ENCODE measurements at places on chromosomes 1 and 21.

DNA sequence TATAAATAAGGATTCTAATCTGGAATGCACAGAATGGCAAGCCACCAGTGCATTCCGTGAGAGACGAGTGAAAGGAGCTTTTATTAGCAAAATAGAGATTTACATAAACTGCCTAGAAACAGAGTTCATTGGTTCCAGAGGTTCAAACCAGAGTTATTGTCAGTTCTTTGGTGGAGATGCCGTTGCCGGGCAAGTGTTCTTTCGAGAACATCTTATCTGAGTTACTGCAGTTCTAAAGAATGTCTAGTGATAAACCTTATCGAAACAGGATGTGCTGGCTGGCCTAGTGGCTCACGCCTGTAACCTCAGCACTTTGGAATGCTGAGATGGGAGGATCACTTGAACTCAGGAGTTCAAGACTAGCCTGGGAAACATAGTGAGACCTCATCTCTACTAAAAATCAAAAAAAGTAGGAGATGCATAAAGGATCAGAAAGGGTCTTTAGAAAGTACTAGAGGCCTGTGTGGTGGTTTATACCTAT, 19.9 kb upstream of the EVI5 start:
- peak; percentile 93 for DNase-seq

- peak; percentile 40 for DNase-seq
These were observed 42.8 kb upstream of the CACNA1E start for GRCh38 chr1:181440510-181440909.

DNA sequence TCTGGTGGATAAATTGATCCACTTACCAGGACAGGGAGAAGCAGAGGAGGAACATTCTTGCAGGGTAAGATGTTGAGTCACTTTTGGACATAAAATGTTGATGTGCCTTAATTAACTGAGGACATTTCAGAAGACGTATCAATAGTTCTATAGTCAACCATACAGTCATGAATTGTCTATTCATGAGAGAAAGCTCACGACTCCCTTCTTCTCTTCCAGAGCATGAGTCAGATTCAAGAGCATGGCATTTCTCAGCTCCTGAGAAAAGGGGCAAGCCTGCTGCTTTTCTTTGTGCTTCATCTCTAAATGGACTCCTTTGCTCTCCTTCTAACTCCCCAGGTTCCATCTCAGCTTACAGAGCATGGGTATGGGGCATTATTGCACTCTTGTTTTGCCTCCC, 55.7 kb downstream of the ADGRL4 start:
- DNase-seq = no peak

DNA sequence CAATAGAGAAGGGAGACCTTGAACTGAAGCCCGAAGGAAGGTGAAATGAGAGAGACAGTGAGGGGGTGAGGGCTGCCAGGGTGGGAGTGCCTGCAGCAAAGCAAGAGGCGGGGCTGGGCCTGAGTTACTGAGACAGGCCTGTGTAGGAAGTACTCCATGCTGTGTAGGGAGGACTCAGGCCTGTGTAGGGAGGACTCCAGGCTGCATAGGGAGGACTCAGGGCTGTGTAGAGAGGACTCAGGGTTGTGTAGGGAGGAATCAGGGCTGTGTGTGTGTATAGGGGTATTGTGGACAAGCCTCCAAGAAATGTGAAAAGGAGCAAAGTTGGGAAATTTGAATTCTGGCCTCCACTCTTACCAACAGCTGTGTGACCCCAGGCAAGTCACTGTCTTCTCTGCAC, 133.8 kb upstream of the CACNA1E start:
- DNase-seq = peak; percentile 52

- DNase-seq = peak; percentile 82
These were observed 705 bp downstream of the KHDRBS1 start for GRCh38 chr1:32014199-32014947.

DNA sequence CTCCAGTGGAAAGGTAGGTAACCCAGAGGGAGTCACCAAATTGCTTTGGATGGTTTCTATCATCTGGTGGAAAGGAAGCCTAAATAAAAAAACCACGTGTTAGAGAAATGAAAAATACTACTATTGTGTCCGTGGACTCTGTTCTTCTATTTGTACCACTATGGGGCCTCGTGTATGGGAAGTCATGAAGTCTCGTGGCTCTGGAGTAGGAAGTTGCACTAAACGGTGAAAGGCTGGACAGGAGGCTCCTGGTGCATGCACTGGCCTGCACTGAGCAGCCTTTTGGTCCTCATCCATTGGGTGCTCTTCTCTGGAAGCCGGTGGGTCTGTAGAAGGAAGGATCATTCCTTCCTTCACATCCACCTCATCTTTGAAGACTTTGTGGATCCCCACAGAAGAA, 17.0 kb downstream of the F3 start:
- no peak for DNase-seq

DNA sequence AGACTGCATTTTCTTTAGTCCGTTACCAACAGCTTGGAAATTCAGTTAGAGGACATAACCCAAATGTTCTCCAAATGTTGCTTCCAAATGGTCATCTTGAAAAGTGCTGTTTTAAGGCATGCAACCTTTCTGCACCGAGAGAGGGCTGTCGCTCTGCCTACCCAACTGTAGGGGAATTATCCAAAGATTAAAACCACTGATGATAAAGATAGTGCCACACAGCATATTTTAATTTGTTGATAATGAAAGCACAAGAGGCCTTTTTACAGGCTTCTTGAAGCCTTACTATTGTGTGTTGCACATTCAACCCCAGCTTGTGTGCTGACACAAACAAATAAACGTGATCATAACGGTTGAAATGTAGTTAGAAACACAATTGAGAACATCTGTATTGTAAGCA, 121.5 kb downstream of the LMO4 start:
- no peak for DNase-seq

DNA sequence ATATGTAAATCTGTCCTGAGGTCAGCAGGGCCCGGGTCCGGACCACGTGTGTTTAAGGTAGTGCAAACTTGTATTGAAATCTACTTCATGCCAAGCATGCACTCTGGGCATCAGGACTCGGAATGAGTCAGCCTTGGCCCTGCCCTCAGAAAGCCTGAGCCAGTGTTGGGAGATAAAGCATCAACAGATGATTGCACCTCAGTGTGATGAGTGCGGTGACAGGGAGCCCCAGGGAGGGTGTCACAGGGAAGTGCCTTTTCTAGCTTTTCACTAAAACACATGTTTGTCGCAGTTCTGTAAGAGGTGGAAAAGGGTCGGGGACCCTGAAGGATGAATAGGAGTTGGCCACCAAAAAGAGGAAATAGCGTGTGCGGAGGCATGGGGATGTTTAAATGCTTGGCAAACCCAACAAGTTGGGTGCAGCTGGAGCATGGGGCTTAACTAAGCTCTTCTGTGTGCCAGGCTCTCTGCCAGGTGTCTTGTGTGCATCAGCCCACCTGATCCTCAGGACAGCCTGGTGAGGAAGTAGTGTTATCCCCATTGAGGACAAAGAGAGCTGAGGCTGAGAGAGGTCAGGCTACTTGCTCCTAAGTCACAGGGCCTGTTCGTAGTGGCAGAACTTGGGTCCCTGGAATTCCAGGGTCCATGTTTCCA, 48.2 kb upstream of the EPB41 start:
- DNase-seq = no peak

- DNase-seq = no peak
These were observed 45.4 kb upstream of the USP1 start for GRCh38 chr1:62391369-62391971.

- DNase-seq = no peak
These were observed 220.8 kb downstream of the SLC35F3 start for GRCh38 chr1:234125283-234125682.

DNA sequence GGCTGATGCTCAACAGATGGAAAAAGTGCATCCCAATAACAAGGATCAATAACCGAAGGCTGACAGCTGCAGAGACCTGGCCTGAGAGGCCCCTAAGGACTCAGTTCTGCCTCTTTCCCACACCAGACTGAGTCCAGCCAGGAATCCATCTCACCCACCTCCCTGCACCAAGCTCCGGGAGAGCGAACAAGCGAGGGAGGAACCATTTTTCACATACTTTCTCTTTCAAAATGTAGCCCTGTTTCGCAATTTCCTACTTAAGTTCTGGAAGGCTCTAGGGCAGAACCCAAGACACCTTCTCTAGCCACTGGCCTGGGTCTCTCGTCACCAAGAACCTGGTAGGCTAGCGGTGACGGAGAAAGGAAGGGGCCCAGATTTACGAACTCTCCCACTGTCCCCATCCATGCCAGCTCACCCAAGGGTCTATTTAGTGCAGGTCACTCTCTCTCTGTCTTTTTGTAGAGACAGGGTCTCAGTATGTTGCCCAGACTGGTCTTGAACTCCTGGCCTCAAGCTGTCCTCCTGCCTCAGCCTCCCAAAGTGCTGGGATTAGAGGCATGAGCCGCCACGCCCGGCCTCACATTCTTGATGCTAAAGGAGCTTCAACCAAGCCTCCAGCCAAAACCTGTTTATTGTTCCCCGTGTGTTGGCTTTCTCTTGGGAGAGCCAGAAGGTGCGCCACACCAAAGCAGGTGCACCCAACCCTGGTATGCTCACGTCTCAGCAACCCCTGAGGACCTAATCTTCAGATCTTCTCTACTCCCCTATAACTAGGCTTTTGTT, 10.9 kb upstream of the GNL2 start:
- DNase-seq = no peak

DNA sequence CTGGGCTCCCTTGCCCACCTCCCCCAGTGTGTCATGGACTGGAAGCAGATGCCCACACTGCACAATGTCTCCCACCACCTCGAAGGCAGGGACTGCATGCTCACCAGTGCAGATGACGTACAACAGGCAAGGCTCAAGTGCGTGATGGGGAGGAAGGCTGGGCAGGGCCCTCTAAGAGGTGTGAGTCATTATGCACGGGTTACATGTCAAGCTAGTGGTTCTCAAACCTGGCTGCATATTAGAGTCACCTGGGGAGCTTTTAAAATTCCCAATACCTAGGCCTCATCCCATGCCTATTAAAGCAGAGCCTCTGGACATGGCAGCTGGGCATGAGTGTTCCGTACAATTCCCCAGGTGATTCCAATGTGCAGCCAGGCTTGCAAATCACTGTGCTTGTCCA, 137.9 kb upstream of the NGF start:
- no peak for DNase-seq

GRCh38 chr1:58586271-58586670, 9.2 kb upstream of the TACSTD2 start:
- DNase-seq = no peak

DNA sequence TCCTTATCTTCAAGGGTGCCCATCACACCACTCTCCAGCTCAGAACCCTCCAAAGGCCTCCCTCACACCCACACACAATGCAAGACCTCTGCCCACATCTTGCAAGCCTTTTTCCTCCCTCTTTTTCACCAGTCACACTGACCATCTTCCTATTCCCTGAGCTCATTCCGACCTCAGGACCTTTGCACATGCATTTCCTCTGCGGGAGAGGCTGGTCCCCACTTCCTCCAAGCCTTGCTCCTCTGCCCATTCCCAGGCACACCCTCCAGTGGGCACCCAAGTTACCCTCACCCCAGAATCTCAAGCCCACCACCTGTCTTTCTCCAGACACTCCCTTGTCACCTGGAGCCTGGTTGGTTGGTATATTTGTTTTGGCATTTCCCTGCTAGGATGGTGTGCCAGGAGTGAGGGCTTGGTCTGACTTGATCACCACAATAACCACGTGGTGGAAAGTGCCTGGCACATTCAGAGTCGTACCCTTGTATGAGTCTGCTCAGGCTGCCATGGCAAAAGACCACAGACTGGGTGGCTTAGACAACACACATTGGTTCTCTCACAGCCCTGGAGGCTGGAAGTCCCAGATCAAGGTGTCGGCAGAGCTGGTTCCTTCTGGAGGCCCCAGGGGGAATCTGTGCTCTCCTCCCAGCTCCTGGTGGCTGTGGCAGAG, 13.2 kb downstream of the MX2 start:
- no peak for DNase-seq
